Stimulated activated CD4-positive, alpha-beta T cell treated with anti-CD3 and anti-CD28 coated beads, Interleukin-2, amount 100 ng/mL, for 4 hours (primary cell): ENCODE measurements at places on chromosomes 11 and 22.

- DNase-seq, result no peak
Measured at GRCh38 chr11:30360741-30361140, 37.8 kb downstream of the ARL14EP start.

- DNase-seq, result no peak
Measured at GRCh38 chr22:42865536-42865935, 8.5 kb upstream of the ARFGAP3 start.

DNA sequence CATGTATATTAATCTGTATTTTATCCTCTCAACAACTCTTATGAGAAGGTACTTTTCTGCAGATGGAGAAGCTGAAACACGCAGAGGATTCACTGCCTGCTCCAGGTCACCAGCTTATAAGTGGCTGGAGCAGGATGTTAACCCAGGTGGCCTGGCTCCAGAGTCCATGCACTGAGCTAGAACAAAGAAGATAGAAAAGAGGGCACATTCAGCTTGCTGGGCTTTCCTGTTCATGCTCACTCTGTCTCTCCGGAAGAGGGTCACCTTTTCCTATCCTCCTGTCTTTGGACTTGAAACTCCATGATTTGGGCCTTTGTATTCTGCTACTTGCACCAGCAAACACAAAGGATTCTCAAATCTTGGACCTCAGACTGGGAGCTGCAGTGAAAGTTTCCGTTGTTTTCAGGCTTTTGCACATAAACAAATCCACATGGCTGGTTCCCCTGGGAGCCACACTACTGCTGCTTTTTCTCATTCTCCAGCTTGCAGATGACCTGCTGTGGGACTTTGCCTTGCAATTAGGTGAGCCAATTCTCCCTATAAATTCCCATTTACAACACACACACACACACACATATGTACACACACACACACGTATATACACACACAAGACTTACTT lies 117.3 kb upstream of the GRK3 start:
- DNase-seq, result no peak

DNA sequence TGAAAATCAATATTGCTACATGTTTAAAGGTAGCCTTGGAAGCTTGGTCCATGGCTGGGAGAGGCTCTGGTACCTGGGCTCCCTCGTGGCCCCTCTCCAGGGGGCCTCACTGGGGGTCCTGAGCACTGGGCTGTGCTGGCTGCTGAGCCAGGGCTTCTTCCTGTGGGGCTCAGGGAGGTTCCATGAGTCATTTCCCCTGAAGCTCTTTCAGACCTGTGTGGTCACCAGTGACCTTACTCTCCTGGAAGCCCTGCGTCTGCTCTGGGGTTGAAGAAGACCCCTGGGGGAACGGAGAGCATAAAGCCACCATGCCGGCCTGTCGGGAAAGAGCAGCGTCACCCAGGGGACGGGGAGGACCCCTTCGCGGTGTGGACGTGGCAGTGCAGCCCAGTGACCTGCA lies 389.0 kb downstream of the TBC1D22A start:
- DNase-seq, result no peak

DNA sequence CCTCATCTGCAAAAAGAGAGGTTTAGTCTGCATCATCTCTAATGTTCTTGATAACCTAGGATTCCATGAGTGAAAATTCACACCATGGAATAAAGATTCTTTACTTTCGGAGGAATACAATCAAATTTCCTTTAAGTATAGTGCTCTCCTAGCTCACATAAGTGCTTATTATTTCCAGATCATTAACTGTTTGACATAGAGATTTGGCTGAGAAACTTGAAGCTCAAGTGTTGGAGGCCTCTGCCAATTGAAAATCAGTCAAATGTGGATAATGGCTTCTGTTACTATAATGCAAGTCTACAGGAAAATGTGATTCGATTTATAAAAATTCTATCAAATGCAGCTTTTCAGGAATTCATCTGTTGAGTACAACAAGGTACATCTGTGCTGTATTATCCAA lies 144.6 kb downstream of the KIF18A start:
- DNase-seq, result no peak

GRCh38 chr11:6326303-6326702 lies 6.0 kb upstream of the CAVIN3 start:
- no peak for DNase-seq

- no peak for DNase-seq
Measured at GRCh38 chr11:4560467-4560866, 15.5 kb downstream of the OR52M1 start.

GRCh38 chr11:118699506-118700220 lies 20.2 kb upstream of the TREH start:
- DNase-seq, result no peak
